ENCODE measurements at places on chromosomes 12 and 14. TPM values are rescaled to one million over a fixed set of nuclear protein-coding genes. Genes with fewer than 3 reads are reported as not detected.
A peak's percentile ranks its signal among the peaks of the same experiment; 100 is the strongest.

- no peaks in the 10 kb centered on the region for H3K36me3 ChIP-seq
- no peaks in the 10 kb centered on the region for H3K4me1 ChIP-seq
- H3K27ac ChIP-seq, result no peak overlapping the region
- H3K27me3 ChIP-seq, result no peaks in the 10 kb centered on the region
- no peak for DNase-seq
These were observed 29.8 kb downstream of the LRRIQ1 start for GRCh38 chr12:85065837-85066482.

GRCh38 chr12:88931598-88931997 is 351.3 kb upstream of the KITLG start:
- DNase-seq, result no peak
- no peak overlapping the region for H3K27ac ChIP-seq
- no peaks in the 10 kb centered on the region for H3K36me3 ChIP-seq
- no peaks in the 10 kb centered on the region for H3K4me1 ChIP-seq

Gene PLD4
- total RNA-seq, result 1.1 TPM

Gene RHEBL1
- 0.22 TPM for total RNA-seq

DNA sequence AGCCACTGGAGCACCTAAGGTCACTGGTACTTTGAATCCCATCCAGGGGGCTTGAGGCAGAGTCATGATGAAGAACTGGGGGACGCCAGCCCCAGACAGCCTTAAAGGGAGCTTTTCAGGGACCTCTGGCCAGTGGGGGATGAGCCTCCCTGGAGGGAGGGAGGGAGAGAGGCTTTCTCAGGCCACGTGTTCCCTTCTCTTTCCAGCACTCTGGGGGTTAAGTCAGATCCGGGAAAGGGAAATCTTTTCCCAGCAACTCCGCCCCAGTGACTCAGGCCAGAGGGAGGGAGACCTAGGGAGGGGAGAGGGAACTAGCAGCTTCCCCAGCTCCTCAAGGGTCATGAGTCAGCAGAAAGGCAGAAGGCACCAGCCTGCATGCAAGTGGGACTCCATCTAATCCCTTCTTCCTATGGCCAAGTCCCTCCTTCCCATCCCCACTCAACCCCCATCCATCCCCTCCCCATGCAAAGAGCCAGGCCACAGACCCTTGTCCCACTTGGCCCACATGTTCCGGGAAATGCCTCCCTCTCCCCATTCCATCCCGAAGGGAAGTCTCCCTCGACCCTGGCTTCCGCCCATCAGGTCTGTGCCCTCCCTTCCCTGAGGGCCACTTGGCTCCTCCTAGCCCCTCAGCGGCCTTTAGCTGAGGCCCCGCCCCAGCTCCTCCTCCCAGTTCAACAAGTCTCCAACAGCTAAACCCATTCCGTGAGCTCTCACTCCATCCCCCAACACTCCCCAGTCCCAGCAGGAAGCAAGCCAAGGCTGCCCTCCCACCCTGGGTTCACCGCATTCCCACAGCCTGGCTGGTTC is 5.6 kb downstream of the TNFRSF1A start:
- H3K27ac ChIP-seq, result peak overlapping the region; percentile 97
- peak; percentile 97 for DNase-seq
- H3K27me3 ChIP-seq, result no peaks in the 10 kb centered on the region
- H3K4me1 ChIP-seq, result peaks cover 20% of the 10 kb centered on the region

GRCh38 chr14:61524211-61524806 is 171.0 kb upstream of the HIF1A start:
- H3K36me3 ChIP-seq, result no peaks in the 10 kb centered on the region
- no peaks in the 10 kb centered on the region for H3K27me3 ChIP-seq
- DNase-seq, result no peak
- H3K4me1 ChIP-seq, result peaks cover 21% of the 10 kb centered on the region
- H3K27ac ChIP-seq, result no peak overlapping the region

- H3K4me1 ChIP-seq, result peaks cover 38% of the 10 kb centered on the region
- H3K27ac ChIP-seq, result no peak overlapping the region
- DNase-seq, result peak; percentile 46
- no peaks in the 10 kb centered on the region for H3K27me3 ChIP-seq
- no peak overlapping the region for H3K4me3 ChIP-seq
These were observed 28.2 kb upstream of the RPLP0 start for GRCh38 chr12:120229071-120229486.

- DNase-seq, result peak; percentile 13
- H3K4me1 ChIP-seq, result no peaks in the 10 kb centered on the region
- no peak overlapping the region for H3K4me3 ChIP-seq
These were observed 32.4 kb upstream of the ULK1 start for GRCh38 chr12:131862084-131862441.

GRCh38 chr12:50087151-50087550 is 2.0 kb downstream of the SMARCD1 start:
- no peaks in the 10 kb centered on the region for H3K27me3 ChIP-seq
- H3K27ac ChIP-seq, result no peak overlapping the region
- no peak for DNase-seq
- H3K4me1 ChIP-seq, result peaks cover 2% of the 10 kb centered on the region

DNA sequence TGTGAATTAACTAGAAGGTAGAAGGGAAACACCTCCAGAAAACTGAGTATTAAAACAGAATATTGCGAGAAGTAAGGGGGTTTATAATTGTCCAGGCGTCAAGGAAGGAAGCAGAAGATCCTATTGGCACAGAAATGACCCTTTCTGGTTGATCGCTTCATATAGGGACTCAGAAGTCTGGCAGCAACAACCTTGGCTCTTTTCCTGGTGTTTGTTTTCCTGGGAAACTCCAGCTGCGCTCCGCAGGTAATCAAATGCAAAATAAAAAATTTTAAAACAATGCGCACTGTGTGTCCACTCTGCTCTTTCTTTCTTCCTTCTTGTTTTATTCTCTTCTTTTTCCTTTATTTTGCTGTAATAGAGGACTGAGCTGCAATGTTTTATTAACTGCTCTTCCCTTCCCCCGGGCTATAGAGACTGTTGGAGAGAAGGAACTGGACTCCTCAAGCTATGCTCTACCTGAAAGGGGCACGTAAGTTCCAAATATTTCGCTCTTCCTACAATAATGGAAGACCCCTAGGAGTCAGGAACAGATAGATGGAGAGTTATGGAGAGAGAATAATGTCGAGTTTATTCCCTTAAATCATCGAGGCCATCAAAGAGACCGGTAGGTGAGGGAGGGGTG is 737 bp downstream of the SPX start:
- H3K4me3 ChIP-seq, result no peak overlapping the region
- H3K36me3 ChIP-seq, result no peaks in the 10 kb centered on the region
- no peaks in the 10 kb centered on the region for H3K4me1 ChIP-seq
- H3K27me3 ChIP-seq, result no peaks in the 10 kb centered on the region
- H3K27ac ChIP-seq, result no peak overlapping the region

Gene SOAT2
- total RNA-seq, result not detected

- no peak overlapping the region for H3K4me3 ChIP-seq
- H3K27ac ChIP-seq, result no peak overlapping the region
- no peaks in the 10 kb centered on the region for H3K36me3 ChIP-seq
- no peak for DNase-seq
- H3K27me3 ChIP-seq, result no peaks in the 10 kb centered on the region
These were observed 25.4 kb downstream of the RTRAF start for GRCh38 chr14:52014601-52015267.

- DNase-seq, result no peak
- H3K36me3 ChIP-seq, result no peaks in the 10 kb centered on the region
- no peaks in the 10 kb centered on the region for H3K27me3 ChIP-seq
- H3K4me1 ChIP-seq, result no peaks in the 10 kb centered on the region
- no peak overlapping the region for H3K27ac ChIP-seq
- H3K4me3 ChIP-seq, result no peak overlapping the region
These were observed 14.9 kb downstream of the C2CD5 start for GRCh38 chr12:22529281-22530060.

DNA sequence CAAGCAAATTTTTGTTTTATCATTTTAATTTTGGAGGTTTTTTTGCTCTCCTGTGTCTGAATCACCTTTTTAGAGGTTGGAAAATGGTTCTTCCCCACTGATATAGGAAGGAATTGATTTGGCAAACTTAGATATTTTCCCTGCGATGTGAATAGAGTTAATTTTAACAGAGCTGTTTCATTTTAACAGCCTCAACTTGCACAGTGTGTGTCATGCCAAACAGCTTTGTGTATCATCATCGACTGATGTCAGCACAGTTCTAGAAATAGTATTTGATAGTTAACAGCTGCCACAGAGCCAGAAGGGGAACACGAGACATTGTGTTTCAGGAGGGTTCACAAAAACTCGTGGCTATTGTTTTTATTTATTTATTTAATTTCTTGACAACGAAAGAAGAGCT is 243.1 kb upstream of the FOXN3 start:
- H3K27ac ChIP-seq, result peak overlapping the region; percentile 29
- H3K4me1 ChIP-seq, result peaks cover 5% of the 10 kb centered on the region
- DNase-seq, result peak; percentile 12
- H3K36me3 ChIP-seq, result no peaks in the 10 kb centered on the region

Gene PLA2G1B
- 2.9 TPM for total RNA-seq

Gene PPP2R3C
- total RNA-seq, result 39.7 TPM

DNA sequence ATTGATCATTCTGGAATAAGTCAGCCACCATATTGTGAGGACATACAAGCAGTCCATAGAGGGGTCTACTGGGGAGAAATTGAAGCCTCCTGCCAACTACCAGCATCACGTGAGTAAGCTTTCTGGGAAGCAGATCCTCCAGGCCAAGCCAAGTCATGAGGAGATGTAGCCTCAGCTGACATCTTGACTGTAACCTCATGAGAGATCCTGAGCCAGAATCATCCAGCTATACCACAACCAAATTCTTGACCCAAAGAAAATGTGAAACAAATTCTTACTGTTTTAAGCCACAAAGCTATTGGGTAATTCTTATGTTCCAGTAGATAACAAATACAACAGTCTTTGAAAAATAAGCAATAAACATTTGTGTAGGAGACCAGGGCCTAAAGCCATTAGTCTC is 479.4 kb upstream of the DCN start:
- no peaks in the 10 kb centered on the region for H3K27me3 ChIP-seq
- H3K27ac ChIP-seq, result no peak overlapping the region
- no peaks in the 10 kb centered on the region for H3K4me1 ChIP-seq
- no peak overlapping the region for H3K4me3 ChIP-seq

Gene ATP2B1
- total RNA-seq, result 24.8 TPM

DNA sequence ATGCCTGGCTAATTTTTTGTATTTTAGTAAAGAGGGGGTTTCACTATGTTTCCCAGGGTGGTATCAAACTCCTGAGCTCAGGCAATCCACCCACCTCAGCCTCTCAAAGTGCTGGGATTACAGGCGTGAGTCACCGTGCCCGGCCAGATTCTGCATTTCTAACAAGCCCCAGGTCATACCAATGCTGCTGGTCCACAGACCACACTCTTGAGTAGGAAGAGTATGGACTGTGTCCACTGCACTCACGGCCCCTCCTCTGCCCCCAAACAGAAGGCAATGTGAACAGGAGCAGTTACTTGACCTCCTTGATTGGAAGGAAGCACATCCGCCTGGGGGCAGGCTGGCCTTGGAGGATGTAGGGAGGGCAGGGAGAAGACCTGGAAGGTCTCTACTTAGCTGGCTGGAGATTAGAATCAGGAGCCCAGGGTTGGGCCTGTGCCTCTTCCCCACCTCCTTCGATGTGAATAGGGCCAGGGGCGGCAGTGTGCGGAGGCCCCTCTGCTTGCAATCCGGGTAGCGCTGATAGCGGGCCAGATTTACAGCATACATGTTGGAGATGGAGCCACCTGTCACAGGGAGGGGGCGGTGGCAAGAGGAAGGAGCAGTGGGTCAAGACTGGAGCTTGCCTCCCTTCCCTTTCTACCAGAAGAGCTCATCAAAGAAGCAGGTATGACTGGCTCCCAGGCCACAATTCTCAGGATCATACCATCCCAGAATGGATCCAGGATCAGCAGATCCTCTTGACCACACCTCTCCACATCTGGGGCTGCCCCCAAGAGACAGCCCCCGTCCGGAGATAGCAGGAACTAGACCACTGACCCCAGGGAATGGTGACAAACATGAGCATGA is 9.4 kb upstream of the ZNF740 start:
- no peaks in the 10 kb centered on the region for H3K27me3 ChIP-seq
- DNase-seq, result no peak
- no peak overlapping the region for H3K27ac ChIP-seq
- no peaks in the 10 kb centered on the region for H3K36me3 ChIP-seq

Gene PLEKHH1
- total RNA-seq, result 2.8 TPM

DNA sequence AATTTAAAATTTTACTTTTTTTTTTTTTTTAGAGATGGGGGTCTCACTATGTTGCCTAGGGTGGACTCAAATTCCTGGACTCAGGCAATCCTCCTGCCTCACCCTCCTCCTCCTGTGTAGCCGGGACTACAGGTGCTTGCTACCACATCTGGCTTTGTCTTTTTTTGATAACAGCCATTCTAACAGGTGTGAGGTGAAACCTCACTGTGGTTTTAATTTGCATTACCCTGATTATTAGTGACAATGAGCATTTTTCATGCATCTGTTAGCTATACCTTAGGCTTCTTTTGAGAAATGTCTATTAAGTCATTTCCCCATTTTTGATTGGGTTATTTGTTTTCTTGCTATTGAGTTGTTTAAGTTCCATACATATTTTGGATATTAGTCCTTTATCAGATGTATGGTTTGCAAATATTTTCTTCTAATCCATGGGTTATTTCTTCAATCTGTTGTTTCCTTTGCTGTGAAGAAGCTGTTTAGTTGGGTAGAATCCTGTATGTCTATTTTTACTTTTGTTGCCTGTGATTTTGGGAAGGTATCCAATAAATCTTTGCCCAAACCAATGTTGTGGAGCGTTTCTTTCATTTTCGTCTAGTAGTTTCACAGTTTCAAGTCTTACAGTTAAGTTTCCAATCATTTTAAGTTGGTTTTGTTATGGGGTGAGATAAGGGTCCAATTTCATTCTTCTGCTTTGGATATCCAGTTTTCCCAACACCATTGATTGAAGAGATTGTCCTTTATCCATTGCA is 86.1 kb downstream of the MYF5 start:
- H3K4me1 ChIP-seq, result no peaks in the 10 kb centered on the region
- no peak for DNase-seq
- no peaks in the 10 kb centered on the region for H3K27me3 ChIP-seq
- no peak overlapping the region for H3K27ac ChIP-seq

Gene STAT6
- total RNA-seq, result 172 TPM

DNA sequence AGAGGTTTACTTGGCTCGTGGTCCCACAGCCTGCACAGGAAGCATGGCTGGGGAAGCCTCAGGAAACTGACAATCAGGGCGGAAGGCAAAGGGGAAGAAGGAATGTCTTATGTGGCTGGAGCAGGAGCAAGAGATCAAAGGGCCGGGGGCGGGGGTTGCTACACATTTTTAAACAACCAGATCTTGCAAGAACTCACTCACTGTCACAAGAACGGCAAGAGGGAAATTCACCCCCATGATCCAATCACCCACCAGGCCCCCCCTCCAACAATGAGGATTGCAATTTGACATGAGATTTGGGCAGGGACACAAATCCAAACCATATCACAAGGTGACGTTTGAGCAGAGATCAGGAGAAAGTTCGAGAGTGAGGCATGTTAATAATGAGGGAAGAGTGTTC is 163.7 kb upstream of the RPH3A start:
- no peaks in the 10 kb centered on the region for H3K27me3 ChIP-seq
- no peak overlapping the region for H3K4me3 ChIP-seq
- H3K36me3 ChIP-seq, result no peaks in the 10 kb centered on the region
- H3K27ac ChIP-seq, result no peak overlapping the region
- DNase-seq, result no peak
- no peaks in the 10 kb centered on the region for H3K4me1 ChIP-seq

Data from ovary (tissue), 10 donors.